Panc1 (cell line): ENCODE measurements at places on chromosomes 1 and 21.

- DNase-seq, result no peak
Observed at GRCh38 chr21:42218836-42219605, at the start of gene ABCG1. ABCG1 (plus strand) TSS chr21:42219140; CDS start chr21:42219263, 123 bp downstream.

- no peak for DNase-seq
Observed at GRCh38 chr1:162233066-162233465, 143.6 kb downstream of the SPATA46 start.

DNA sequence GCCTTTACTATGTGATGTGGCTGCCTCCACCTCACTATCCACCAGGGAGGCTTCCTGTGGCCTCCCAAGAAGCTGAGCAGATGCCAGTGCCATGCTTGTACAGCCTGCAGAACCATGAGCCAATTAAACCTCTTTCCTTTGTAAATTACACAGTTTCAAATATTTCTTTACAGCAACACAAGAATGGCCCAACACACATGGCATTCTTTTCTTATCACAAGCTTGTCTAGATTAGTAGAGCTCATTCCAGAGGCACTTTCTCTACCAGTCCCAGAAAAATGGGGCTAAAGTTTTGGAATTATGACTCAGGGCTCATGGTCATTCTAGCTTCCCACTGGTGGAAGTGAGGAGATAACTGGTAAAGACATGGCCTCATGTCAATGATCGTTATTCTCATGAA lies 655.2 kb downstream of the LMO4 start:
- no peak for DNase-seq

GRCh38 chr1:174219606-174220370 lies 60.5 kb downstream of the RABGAP1L start:
- no peak for DNase-seq

- DNase-seq, result peak; percentile 48
Observed at GRCh38 chr1:168603501-168604110, 27.2 kb downstream of the XCL1 start.
